Endodermal cell (in vitro differentiated cells): ENCODE measurements at places on chromosomes 4 and X. TPM values are rescaled to one million over a fixed set of nuclear protein-coding genes. Genes with fewer than 3 reads are reported as not detected.

- DNase-seq: no peak
Observed at GRCh38 chrX:82775426-82775825, 732.7 kb upstream of the POU3F4 start.

- no peak for DNase-seq
Observed at GRCh38 chrX:137234651-137235402, 201.0 kb upstream of the GPR101 start.

- DNase-seq: no peak
Observed at GRCh38 chr4:103895876-103896465, 176.2 kb upstream of the TACR3 start.

GPR82 gene
- not detected in 3 replicates for total RNA-seq

GPR50 gene
- 0.18 to 0.50 TPM (median 0.35 TPM) in 3 replicates for total RNA-seq

GRCh38 chr4:59518005-59518823 lies 1681.9 kb upstream of the ADGRL3 start:
- DNase-seq: peak; percentile 73

DNA sequence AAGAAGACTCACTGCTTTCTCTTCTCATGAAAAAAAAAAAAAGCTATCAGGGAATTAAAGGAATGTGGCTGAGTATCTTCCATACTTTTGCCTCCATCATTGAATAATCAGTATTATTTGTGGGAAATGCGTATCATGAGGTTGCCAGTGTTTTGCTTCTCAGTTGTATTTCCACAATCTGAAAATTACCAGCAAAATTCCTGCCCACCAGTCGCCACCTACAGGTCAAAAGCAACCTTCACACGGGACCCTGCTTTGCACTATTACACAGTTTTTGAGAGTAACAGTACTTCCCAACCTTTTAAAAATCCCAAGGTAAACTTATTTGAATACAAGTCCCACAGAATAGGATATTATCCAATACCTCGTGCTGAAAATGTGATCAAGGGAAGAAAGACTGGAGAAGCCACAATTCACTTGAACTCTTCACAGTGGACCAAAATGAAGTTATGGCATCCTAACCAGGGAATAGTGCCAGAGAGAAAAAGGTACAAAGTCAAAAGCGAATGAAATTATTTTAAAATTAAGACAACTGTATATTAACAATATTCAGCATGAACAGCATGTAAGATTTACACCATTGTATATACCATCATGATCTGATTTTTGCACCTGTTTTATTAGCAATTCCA lies 30.4 kb downstream of the PGRMC1 start:
- peak; percentile 51 for DNase-seq

DNA sequence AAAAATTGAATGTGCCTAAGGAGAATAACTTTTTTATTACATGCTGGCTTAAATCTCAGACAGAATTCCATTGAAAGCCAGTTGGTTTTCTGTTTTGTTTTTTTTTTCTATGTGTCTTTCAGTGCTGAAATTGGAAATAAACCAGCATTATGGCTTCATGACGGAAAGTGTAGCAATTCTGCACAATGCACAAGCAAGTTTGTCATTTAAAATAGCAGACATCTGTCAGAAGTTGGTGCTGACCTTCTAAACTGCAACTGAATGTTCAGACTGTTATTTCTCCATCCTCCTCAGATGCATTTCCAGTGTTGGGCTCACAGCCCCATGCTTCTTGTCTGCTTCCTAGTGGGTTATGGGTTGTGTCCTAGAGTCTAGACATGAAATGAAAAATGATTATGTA lies 107.2 kb upstream of the LIMCH1 start:
- DNase-seq: no peak

CT45A5 gene
- total RNA-seq: not detected in 3 replicates

DNA sequence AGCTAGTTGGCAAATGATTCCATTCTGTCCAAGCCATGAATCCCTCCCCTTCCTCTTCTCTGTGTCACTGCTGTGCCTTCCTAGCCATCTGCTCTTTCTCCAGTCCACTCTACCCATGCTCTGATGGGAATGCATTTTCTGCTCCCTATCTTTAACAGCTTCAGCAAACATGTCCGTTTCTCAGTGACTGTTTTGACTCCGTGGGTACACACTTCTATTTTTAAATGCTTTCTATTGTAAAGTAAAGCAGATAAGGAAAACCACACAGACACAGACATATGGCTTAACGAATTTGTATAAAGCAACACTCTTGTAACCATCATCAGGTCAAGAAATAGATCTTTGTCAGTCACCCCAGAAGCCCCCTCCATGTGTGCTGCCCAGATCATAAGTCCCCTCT lies 72.4 kb upstream of the KLHL13 start:
- DNase-seq: no peak

DNA sequence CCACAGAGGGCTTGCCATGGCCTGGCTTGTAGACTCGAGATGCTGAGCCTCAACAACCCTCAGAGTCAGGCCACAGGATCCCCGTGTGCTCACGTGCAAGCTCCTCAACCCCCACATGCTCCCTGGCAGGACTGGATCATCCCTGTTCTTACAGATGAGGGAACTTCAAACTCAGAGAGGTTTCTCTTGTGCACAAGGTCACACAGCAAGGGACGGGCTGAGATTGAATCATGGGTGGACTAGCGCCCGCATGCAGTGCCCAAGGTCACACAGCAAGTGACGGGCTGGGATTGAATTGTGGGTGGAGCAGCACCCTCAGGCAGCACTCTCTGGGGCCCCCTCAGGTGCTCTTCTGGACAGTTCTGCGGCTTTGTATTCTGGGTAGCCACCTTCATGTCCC lies 60.6 kb upstream of the AFAP1 start:
- no peak for DNase-seq

- DNase-seq: no peak
Observed at GRCh38 chr4:52032005-52032404, 6.1 kb downstream of the SGCB start.

DNA sequence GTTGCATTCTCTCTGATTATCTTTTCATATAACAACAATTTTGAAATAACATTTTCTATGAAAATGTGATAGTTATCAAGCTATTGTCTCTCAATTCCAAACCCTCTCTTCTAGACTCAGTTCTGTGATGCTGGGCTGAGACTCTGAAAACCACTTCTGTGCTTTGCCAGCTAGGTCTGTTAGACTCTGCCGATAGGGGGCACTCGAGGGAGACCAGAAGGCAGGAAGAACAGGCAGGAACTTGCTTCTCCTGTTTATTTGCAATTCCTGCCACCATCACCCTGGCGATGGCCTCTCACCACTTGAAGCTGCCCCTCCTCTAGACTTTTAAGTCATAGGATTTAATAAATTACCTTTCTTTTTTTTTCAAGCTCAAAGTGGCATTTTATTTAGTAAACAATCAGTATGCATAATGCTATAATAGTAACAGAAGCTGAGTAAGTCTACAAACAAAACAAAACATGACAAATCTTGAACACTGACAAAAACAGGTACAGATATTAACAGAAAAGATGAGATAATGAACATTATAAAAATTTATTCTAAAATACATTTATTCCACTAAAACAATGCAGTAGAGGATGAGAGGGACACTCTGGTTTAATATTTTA lies 49.7 kb downstream of the RASL11B start:
- peak; percentile 96 for DNase-seq

DNA sequence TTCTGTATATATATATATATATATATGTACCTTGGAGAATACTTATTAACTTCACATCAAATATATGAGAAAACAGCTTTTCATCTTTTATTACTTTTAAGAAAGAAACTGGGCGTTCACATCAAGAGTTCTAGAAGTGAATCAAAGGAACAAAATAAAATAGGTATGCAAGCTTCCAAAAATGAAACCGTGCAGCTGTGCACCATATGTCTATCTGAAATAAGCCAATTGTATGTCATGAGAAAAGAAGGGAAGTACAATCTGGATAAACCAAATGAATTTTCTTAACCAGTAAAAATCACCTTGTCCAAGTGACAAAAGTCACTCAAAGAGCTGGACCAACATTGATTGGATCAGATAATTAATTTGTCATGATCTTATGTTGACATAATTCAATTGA lies 405.4 kb upstream of the TECRL start:
- no peak for DNase-seq

GRCh38 chr4:107006218-107006617 lies 29.9 kb downstream of the DKK2 start:
- DNase-seq: no peak

GRCh38 chr4:98516441-98517217 lies 141.8 kb downstream of the TSPAN5 start:
- no peak for DNase-seq

DNA sequence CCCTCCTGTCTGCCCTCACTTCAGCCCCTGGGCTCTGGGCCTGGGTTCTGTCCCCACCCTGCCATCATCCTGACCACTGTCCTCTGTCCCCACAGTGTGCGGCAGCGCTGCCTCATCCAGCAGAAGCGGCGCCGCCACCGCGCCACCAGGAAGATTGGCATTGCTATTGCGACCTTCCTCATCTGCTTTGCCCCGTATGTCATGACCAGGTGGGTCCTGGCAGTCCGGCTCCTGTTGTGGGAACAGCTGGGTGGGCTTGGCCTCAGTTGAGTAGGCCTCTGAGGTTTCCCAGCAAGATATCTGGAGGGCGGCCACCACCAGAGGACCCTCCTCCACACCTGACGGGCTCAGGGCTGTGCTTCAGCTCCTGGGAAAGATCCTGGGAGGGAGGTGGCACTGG lies 2.2 kb downstream of the GPR78 start:
- no peak for DNase-seq

HNRNPD gene
- total RNA-seq: 252 to 562 TPM (median 496 TPM) in 3 replicates

CETN2 gene
- 53.7 to 60.5 TPM (median 54.3 TPM) in 3 replicates for total RNA-seq

ZFP42 gene
- 7.9 to 32.2 TPM (median 30.9 TPM) in 3 replicates for total RNA-seq

- no peak for DNase-seq
Observed at GRCh38 chr4:101186567-101187184, 160.7 kb downstream of the PPP3CA start.

DNA sequence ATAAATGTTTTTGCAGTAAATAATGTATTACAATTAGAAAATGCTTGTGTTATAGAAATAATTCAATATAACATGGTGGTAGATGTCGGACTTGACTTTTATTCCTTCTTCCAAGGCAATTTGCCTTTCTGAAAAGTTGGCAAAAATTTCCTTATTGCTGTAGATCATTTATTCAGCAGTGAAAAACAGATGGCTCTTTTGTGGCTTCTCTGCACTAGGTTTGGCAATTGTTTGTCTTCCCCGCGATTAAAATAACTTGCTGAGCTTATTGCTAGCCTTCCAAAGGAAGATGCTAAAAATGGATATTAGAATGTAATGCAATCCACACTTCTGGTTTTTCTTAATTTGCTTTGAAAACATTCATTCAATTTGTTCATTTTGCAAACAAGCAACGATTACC lies 1977.9 kb upstream of the ADGRL3 start:
- no peak for DNase-seq

GRCh38 chr4:176339936-176340761 lies 20.4 kb downstream of the SPCS3 start:
- DNase-seq: peak; percentile 56

DNA sequence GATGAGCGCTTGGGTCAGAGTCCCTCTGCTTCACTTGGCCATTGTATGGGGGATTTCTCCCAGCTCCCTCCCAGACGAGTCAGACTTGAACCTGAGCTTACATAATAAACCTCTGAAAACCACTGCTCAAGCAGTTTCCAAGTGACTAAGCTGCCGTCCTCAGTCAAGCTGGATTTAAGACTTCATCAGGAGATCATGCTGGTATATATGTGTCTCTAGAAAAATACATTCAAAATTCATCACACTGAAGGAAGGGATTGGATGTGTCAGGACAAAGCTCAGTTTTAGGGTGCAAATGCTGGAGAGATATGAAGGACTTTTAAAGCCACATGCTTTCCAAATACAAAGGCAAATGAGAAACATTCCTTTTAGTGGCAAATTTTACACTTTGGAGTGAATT lies 114.3 kb downstream of the QDPR start:
- DNase-seq: no peak

DNA sequence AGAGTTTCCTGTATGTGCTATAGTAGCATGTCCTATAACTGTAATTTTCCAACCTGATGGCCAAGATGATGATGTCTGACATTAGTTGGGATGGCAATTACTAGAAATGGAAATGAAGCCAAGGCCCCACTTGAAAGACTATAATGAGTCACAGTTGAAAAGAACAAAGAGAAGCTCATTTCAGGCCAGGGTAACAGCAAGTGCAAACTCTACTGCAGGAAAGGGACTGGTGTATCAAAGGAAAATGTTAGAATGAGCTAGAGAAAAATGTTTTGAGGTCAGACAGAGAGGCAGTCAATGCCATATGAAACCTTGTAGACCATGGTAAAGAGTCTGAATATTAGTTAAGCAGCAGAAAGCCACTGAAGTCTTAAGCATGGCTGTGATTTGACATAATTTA lies 146.2 kb upstream of the SH3RF1 start:
- DNase-seq: no peak

DHRSX gene
- 45.4 to 48.0 TPM (median 46.5 TPM) in 3 replicates for total RNA-seq

GRCh38 chr4:142355421-142355930 lies 490.6 kb downstream of the INPP4B start:
- no peak for DNase-seq

DNA sequence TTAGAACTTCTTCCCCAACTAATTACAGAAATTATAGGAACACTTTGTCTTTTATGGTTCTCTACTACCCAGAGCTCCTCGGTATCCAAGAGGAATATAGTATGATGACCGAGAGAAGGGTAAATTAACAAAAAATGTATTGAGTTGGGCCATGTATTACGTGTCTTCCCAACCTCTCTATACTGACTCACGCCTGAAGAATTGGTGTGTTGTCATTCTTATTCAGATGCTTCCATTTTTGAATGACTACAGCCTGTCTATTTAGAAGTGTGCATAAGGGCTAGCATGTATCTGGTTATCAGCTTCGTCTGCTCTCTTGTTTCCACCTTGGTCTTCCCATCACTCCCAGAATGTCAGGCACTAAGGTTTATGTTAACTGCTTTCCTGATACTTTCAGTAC lies 24.5 kb upstream of the SCD5 start:
- DNase-seq: no peak

- DNase-seq: no peak
Observed at GRCh38 chr4:12170308-12170707, 741.6 kb upstream of the HS3ST1 start.

DNA sequence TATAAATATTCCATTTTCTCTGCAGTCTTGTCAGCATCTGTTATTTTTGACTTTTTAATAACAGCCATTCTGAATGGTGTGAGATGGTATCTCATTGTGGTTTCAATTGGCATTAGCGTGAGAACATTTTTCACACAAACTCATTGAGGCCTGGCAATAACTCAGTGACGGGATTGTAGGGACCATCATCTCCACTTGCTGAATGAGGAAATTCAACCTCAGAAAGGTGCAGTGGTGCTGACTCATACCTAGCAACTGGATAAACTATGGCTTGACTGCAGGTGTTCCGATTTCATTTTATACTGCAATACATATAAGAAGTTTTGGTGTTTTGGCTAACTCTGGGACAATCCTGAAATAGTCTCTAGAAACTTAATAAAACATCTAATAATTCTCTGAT lies 88.3 kb upstream of the DDIT4L start:
- no peak for DNase-seq

DNA sequence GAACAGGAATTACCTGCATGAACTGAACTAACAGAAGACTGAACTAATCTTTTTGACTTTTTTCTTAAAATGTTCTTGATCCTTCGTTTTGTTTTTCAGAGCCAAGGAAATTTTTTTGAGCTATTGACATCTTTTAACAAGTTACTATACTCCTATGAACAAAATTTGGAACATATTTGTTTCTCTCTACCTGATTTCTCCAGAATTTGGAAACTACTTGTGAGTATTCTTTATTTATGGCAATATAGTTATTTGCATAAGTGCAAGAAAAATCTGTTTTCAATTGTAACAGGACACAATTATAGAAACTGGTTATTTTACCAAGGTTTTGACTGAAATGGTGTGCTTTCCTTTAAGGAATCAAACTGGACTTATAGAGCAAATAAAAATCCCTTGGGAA lies 89.5 kb upstream of the HPGD start:
- no peak for DNase-seq
